ENCODE measurements at places on chromosomes 7 and 10.

GRCh38 chr10:19412531-19412930, 363.9 kb downstream of the MALRD1 start:
- DNase-seq: peak; percentile 65

GRCh38 chr10:71829171-71829570, 21.9 kb downstream of the PSAP start:
- DNase-seq: no peak

- no peak for DNase-seq
Measured at GRCh38 chr7:69259445-69259844, 338.8 kb upstream of the AUTS2 start.

DNA sequence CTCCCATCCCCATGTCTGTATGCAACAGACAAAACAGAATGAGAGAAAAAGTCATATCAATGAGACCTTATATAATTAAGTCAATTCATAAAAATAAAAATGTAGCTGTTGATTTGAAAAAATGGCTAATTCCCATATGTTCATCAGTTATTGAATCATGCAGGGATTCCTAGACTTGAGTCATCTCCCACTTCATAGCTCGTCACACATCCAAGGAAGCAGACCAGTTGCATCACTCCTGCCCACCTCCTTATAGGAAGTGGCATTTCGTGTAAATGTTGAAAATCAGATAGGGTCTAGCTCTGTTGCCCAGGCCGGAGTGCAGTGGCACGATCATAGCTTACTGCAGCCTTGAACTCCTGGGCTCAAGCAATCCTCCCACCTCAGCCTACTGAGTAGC, 56.1 kb upstream of the SH2B2 start:
- DNase-seq: no peak

DNA sequence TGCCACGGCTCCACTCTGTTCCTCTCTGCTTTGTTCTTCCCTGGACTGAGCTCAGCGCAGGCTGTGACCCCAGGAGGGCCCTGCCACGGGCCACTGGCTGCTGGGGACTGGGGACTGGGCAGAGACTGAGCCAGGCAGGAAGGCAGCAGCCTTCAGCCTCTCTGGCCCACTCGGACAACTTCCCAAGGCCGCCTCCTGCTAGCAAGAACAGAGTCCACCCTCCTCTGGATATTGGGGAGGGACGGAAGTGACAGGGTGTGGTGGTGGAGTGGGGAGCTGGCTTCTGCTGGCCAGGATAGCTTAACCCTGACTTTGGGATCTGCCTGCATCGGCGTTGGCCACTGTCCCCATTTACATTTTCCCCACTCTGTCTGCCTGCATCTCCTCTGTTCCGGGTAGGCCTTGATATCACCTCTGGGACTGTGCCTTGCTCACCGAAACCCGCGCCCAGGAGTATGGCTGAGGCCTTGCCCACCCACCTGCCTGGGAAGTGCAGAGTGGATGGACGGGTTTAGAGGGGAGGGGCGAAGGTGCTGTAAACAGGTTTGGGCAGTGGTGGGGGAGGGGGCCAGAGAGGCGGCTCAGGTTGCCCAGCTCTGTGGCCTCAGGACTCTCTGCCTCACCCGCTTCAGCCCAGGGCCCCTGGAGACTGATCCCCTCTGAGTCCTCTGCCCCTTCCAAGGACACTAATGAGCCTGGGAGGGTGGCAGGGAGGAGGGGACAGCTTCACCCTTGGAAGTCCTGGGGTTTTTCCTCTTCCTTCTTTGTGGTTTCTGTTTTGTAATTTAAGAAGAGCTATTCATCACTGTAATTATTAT, 1.2 kb downstream of the CLDN4 start:
- DNase-seq: no peak

- no peak for DNase-seq
Measured at GRCh38 chr7:104895522-104896236, 118.3 kb upstream of the KMT2E start.

GRCh38 chr7:37598824-37599223, 84.7 kb upstream of the GPR141 start:
- DNase-seq: no peak

- no peak for DNase-seq
Measured at GRCh38 chr7:46610746-46611145, 689.7 kb upstream of the IGFBP3 start.

- no peak for DNase-seq
Measured at GRCh38 chr7:157139111-157139809, 534 bp downstream of the UBE3C start.

- no peak for DNase-seq
Measured at GRCh38 chr7:91046322-91047089, 217.7 kb upstream of the FZD1 start.

DNA sequence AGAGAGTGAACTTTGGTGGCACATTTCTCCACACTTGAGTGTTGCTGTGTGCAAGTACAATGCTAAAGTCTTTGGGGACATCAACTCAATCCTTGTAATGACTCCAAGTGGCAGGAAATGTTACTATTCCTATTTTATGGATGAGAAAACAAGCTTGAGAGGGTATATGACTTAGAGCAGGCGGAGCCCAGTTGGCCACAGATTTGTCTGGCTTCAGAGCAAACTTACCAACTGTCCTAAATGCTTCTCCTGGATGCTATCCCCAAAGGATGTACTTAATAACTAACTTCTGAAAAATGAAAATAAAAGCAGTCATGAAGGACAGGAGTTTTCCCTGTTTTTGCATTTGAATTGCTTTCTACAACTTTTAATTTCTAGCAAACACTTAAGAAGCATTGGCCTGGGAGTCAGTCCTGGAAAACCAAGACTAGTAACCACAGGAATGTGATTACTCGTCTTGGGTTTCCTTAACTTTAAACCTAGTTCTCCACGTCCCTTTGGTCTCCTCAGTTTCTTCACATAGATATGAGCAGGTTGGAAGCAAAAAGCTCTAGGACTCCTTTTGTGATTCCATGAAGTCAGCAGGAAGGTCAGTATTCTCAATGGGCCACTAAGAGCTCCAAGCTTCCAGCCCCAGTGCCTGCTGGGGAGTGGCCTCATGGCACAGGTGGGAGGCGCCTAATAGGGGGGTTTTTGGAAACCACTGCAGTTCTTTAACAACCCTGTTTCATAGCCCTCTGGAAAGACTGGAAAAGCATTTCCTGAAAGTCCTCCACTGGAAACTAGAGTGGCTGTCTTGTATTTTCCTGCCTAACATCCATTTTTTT, 140.8 kb downstream of the GLCCI1 start:
- DNase-seq: no peak

GRCh38 chr10:56035489-56035888, 325.6 kb downstream of the ZWINT start:
- no peak for DNase-seq

GRCh38 chr10:105288026-105288425, 646.9 kb downstream of the SORCS3 start:
- DNase-seq: no peak

DNA sequence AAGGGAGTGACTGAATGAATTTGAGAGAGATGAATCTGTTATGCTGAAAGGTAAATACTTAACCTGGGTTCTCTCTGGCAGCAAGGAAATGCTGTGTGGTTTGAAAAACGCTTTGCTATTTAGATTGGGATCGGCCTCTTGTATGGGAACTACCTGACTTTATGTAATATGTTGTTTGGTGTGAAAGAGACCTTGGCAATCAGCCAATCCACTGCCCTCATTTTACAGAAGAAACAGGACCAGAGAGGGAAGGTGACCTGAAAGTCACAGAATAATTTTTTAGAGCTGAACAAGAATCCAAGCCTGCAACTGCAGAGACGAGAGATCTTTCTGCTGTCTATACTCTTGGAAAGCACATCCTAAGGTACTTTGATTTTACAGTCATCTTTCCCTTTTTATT, 1.0 kb downstream of the BUD31 start:
- DNase-seq: no peak
